EH (cell line): ENCODE measurements at places on chromosomes 5 and 9.

GRCh38 chr5:132825033-132825833, 5.2 kb downstream of the SHROOM1 start:
- no peak for DNase-seq

- no peak for DNase-seq
These were observed 48.8 kb downstream of the SLC6A7 start for GRCh38 chr5:150238646-150239045.

DNA sequence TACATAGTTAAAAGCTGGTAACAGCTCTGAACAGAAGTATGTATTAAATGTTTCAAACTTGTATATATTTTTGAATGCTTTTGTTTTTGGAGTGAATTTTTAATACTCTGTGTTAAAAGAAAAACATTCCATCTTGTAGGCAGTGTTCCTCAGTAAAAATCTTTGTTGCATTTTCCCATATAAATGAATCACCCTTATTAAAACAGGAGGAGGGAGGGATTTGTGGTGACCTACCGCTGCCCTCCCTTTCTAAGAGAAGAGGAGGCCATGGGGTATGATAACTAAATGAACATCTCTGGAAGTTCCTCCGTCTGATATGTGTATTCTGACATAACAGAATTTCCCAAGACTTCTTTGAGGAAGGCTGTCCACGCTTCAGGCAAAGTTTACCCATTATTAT, 53.4 kb downstream of the INIP start:
- peak; percentile 69 for DNase-seq

- DNase-seq, result peak; percentile 72
These were observed 39.2 kb downstream of the ZNF366 start for GRCh38 chr5:72468024-72468423.

DNA sequence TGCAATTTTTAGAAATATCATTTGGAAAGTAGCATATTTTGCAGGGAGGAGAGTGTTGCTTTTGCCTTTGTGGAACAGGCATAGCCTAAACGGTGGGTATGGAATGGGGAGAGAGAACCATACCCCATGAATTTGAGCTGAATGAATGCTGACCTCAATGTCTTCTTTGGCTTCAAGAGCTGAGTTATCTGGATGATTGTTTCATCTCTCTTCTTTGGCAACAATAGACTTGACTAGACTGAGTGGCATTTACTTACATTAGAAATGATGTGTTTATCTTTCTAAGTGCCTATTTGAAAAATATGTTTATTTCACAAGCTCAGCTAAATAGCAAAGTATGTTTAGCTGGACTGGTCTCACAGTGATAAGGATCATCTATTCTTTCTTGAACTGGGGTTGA, 42.8 kb downstream of the SPEF2 start:
- peak; percentile 37 for DNase-seq

DNA sequence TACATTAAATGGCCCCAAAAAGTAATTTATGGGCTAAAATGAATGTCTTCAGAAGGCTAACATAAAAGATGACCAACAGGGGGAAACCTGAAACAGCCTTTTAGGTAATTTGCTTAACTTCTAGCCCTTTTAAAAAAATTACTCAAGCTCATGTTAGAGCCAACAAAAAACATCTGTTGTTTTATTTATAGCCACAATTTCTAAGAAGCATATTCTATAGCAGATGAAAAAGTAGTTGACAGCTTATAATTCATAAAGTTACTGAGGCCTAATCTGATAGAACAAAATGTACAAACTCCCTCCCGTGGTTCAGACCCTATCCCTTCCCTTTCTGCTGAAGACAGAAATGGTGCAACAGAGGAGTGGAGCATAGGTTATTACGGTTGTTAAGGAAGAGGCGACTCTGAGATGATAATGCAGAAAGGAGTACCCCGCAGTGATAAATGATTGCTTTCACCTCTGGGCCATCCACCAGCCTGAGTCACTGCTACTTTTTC, 46.1 kb downstream of the PIK3R1 start:
- DNase-seq, result peak; percentile 35

DNA sequence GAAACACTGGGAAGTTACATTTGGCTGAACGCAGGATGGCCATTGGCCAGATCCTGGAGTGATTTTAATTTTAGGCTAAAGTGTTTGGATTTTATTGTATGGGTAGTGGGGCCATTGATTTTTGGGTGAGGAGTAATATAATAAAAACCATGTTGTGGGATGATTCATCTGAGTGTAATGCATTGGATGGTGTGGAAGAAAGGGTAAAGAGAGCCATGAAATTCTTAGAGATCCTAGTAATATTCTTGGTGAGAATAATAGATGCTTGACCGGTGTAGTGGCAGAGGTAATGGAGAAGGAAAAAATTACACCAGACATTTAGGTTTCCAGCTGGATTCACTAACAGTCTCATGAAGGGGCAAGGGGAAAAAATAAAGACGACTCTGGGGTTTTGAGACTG, 158.1 kb downstream of the NPR3 start:
- DNase-seq, result peak; percentile 78

GRCh38 chr9:134829356-134829937, 51.2 kb upstream of the FCN2 start:
- DNase-seq, result no peak

GRCh38 chr5:178762391-178762790, 31.9 kb upstream of the ZNF354A start:
- DNase-seq, result no peak

DNA sequence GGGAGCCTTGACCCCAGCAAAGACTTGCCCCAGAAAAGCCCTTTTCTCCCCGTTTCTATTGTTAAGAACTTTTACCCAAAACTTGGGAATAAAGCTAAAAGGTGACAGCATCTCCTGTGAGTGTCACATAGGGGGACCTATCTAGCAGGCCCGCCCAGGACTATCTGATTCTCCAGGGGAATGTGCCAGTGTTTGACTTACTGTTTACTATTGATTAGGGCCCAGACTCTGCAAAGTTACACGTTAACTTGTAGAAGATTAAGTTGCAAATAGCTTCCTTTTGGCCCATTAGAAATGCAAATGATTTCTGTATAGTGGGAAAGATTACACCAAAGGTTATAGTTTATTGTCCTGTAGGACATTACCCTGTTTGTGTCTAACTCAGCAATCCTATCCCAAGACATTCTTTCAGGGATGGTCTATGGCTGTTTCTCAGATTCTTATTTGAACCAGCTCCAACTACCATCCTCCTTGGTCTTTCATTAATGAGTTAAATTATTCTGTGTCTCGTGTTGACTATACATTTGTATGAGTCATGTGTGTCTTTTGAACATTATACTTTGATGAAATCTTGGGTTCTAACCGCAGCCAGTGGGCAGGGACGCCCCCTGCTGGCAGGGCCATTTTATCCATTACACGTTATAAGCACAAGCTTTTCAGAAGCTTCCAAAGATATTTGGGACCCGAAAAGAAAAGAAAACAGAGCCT, 60.7 kb downstream of the HRH2 start:
- DNase-seq, result peak; percentile 24

- DNase-seq, result peak; percentile 91
These were observed 7.8 kb upstream of the ANXA1 start for GRCh38 chr9:73143711-73144328.

GRCh38 chr5:159850160-159850559, 66.1 kb upstream of the ADRA1B start:
- DNase-seq, result peak; percentile 87

DNA sequence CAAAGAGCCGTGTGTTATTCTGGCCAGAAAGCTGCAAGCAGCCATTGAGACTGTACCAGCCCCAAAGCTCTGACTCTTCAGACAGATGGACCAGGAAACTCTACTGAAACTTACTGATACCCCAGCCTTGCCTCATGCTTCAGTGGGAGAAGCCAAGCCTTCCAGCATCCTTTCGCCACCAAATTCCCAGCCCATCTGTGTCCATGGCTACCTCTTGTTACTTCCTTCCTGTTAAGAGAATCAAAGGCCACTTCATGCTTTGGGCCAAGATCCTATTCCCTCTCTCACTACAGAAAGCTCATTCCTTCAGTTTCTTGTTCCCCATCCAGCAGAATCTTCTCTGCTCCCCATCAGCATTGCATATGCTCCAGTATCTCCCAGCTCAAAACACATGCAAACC, 46.9 kb upstream of the FREM1 start:
- no peak for DNase-seq

DNA sequence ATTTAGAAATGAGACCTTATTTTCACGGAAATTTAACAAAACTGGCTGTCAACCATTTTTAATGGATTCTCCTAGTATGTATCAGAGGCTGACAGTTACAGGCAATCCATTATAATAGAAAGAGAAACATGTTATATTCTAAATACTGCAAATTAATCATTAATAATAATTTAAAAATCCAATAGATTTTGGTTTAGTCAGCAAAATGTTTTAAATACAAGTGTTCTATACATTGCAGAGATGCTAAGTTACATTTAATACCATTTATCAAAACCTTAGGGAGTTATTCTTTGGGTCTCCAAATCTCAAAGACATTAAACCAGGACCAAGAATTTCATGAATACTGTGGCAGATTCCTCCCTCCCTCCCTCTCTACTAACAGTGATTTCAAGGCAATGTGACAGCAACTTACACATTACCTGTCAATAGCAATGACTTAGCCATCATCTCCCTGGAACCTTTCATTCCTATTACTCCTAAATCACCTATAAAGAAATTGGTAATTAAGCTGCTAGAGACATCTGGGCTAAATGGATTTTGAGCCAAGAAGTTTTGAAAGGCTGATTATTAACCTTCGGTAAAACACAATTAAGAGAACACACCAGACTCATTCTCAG, 768.5 kb upstream of the DMAC1 start:
- DNase-seq, result no peak

DNA sequence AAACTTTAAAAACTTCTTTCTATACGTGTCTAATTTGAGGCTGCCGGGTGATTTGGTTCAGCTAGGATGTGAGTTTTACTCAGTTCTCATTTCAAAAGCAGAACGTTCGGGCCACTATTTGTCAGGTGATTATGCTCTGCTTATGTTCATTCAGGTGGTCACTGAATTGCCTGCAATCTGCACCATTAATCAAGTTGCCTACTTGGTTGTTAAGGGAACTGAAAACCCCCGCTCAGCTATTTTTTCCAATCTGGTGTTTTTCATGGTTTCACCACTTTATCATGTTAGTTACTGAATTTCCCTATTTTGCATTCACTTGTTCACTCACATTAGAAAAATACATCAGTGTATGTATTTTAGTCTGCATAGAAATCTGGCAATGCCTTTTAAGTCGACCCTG, 523.0 kb downstream of the CSNK1G3 start:
- no peak for DNase-seq

GRCh38 chr5:161167016-161167767, 315.2 kb upstream of the ATP10B start:
- DNase-seq, result no peak

DNA sequence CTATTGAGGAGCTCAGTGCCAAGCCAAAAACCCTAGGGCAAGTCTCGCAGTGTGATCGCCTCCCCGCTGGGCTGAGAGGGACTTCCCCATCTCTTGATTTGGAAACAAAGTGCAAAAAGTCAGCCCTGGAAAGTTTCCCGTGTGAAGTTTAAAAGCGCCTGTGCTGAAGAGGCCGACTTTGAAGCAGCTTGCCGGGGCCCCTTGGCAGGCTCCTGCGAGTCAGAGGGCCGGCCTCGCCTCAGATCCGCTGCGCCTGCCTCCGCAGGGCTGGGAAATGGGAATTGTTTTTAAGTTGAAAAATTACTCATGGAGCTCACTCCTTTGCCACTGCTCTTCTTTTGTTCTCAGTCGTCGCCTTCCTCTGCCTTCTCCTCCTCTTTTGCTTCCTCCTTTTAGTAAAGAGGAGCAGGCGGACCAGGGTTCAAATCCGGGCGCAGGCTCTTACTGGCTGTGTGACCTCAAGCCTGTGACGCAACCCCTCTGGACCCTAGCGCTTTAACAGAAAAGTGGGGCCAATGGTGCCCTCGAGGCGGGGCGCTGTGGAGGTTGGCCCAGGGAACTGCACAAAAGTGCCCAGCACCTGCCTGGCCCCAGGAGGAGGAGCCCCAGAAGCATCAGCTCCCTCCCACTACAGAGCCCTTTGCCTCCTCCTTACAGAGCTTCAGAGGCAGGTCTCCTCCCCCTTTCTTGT, 14.7 kb upstream of the LHX2 start:
- DNase-seq, result peak; percentile 32

- DNase-seq, result no peak
These were observed 1.6 kb downstream of the RAD23B start for GRCh38 chr9:107284636-107285035.

DNA sequence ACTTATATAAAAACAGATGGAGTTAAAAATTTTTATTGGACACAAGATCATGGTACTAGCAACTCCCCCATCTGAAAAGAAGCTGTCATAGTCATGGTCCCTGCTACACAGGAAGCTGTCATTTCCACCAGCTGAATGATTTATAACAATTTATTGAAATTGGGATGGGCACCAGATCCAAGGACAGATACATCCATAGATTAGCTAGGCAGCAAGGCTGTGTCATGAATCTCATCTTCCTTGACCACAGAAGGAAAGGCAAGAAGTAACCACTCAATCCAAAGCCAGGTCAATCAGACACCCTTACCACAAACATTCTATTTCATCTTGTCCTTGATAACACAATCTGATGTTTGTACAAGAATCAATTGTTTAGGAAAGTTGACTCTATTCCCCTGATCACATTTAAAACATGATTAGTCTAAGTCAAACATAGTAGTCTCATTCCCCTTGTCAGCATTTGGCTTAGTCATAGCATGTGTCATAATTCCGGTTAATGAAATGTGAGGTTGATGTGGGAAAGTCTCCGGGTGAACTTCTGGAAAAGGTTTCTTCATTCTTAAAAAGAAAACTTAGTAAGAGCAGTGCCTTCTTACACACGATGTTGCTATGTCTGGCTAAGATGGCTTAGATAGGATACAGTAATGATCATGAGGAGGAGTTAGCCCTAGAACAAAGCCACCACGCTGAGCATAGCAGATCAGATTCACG, 462.6 kb upstream of the PAPPA start:
- peak; percentile 99 for DNase-seq

GRCh38 chr5:10859393-10860195, 98.6 kb upstream of the DAP start:
- no peak for DNase-seq

GRCh38 chr9:13186091-13186490, 93.4 kb downstream of the MPDZ start:
- no peak for DNase-seq

- no peak for DNase-seq
These were observed 80.1 kb downstream of the FBXW11 start for GRCh38 chr5:171926311-171926710.

- no peak for DNase-seq
These were observed 4.0 kb upstream of the PSAT1 start for GRCh38 chr9:78292716-78293497.

GRCh38 chr9:109974143-109974917, 194.3 kb downstream of the PALM2AKAP2 start:
- DNase-seq, result no peak

- peak; percentile 47 for DNase-seq
These were observed 132.9 kb downstream of the PALM2AKAP2 start for GRCh38 chr9:109912726-109913460.

GRCh38 chr5:33834334-33834733, 57.5 kb downstream of the ADAMTS12 start:
- DNase-seq, result peak; percentile 54

DNA sequence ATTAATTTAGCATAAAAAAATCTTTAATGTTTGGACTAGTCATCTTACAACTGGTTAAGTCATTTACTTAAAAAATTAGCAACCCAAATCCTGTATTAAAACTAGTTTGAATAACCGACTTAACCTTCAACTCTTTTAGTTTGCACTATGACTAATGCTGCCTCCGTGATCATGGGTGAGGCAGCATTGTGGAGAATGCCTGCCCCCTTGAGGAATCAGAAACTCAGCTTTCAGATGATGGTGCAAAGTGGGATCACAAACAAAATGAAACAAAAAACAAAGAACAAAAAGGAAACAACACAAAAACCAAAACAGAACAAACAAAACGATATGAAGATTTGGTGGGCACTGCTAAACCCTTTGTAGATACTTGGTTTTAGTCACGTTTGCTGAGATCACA, 127.0 kb upstream of the PALM2AKAP2 start:
- DNase-seq, result peak; percentile 46
